ENCODE measurements at places on chromosomes 13 and 19. TPM values are rescaled to one million over a fixed set of nuclear protein-coding genes. Genes with fewer than 3 reads are reported as not detected.

The LRG1 gene
- not detected for total RNA-seq

The SIAH3 gene
- not detected for total RNA-seq

The CACNG8 gene
- 0.23 TPM for total RNA-seq

The ZNF333 gene
- 41.9 TPM for total RNA-seq

The THSD8 gene
- total RNA-seq: not detected

The TPGS1 gene
- total RNA-seq: 20.6 TPM

The DPF1 gene
- 2.4 TPM for total RNA-seq

The CNFN gene
- not detected for total RNA-seq

The ICAM3 gene
- 7.7 TPM for total RNA-seq

The CGB3 gene
- not detected for total RNA-seq

The ZNF585A gene
- total RNA-seq: 7.7 TPM

The FGF14 gene
- under 0.01 TPM for total RNA-seq

The PLEKHJ1 gene
- total RNA-seq: 44.4 TPM

The SYCN gene
- total RNA-seq: not detected

The FFAR2 gene
- not detected for total RNA-seq

The ZNF99 gene
- not detected for total RNA-seq

The PEAK3 gene
- total RNA-seq: not detected

The PPP1R13L gene
- 6.8 TPM for total RNA-seq

The GRK1 gene
- not detected for total RNA-seq

The ZNF700 gene
- 9.2 TPM for total RNA-seq

The ZNF723 gene
- not detected for total RNA-seq

The IL11 gene
- total RNA-seq: 33.9 TPM

The PRPF31 gene
- total RNA-seq: 37.1 TPM

The PCSK4 gene
- 1.2 TPM for total RNA-seq

The APOC1 gene
- not detected for total RNA-seq

The RXFP2 gene
- not detected for total RNA-seq

The LIN7B gene
- 13.7 TPM for total RNA-seq

The ZNF793 gene
- 1.5 TPM for total RNA-seq

The RNF113B gene
- not detected for total RNA-seq

The OR7A5 gene
- not detected for total RNA-seq

The LIM2 gene
- total RNA-seq: not detected

The DENND1C gene
- total RNA-seq: not detected

The GARIN5A gene
- not detected for total RNA-seq

The SPPL2B gene
- 57.3 TPM for total RNA-seq

The LHB gene
- total RNA-seq: not detected

The SELENOV gene
- total RNA-seq: not detected

The PABPC3 gene
- total RNA-seq: 0.32 TPM

The KLK10 gene
- total RNA-seq: not detected

The GGACT gene
- total RNA-seq: 3.0 TPM

The ELANE gene
- total RNA-seq: not detected

The GPR18 gene
- not detected for total RNA-seq

The LYPD3 gene
- 0.09 TPM for total RNA-seq

The GPR183 gene
- total RNA-seq: 0.05 TPM

The ACER1 gene
- total RNA-seq: not detected
